GM19239 (cell line): ENCODE measurements at places on chromosomes 6 and 20.

DNA sequence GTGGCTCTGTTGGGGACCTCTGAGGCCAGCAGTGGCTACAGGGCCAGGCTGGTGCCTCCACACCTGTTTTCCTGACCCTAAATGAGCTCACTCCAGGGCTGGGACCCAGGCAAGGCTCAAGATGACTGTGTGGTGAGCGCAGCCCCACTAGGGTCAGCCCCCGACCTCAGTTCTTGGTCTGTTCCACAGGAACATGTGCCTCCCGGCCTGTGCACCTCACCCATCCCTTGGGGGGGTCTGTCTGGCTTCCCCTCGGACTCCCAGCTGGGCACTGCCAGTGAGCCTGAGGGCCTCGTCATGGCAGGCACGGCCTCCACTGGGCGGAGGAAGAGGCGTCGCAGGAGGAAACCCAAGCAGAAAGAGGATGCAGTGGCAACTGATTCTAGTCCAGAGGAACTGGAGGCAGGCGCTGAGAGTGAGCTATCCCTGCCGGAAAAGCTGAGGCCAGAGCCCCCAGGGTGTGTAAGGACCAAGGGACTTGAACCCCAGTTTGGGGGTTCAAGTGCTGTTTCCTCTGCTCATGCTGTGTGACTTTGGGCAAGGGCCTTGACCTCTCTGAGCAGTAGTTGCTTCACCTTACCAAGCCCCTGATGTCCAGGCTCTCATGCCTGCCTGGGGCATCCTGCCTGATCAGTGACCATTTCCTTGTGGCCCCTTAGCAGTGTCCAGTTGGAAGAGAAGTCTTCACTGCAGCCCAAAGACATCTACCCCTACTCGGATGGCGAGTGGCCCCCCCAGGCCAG is 8.0 kb downstream of the LPIN3 start:
- no peak for DNase-seq

- no peak for DNase-seq
Measured at GRCh38 chr20:51318058-51318949, 224.2 kb downstream of the NFATC2 start.

DNA sequence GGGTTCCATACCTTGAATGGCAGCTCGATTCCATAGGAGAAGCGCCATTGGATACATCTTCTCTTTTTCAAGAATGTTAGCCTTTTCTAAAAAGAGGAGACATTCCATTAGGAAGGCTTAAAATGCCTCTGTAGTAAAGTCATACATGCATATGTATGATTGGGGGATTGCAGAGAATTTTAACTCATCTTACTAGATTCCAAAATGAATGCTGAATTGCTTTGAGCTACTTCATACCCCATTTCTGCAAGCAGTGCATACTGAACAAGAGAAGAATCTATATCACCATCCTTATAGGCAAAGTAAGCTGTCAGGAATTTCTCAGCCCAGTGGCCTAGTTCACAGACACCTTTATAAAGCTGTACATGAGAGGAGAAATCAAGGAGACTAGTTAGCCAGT is 80.3 kb downstream of the NDUFAF5 start:
- no peak for DNase-seq

DNA sequence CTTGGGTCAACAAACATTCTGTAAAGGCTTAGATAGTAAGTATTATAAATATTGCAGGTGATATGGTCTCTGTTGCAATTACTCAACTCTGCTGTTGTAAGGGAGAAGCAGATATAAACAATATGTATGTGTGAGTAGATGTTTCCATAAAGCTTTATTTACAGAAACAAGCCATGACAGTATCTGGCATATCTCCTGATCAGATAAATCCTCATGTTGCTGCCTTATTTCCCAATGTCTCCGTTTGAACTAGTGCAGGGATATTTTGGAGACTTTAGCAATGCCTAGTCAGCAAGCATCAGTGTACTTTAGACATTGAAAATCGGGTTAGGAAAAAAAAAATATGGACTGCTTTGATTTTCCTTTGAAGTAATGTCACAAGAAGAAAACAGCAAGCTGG is 96.1 kb downstream of the LAMA2 start:
- no peak for DNase-seq

GRCh38 chr6:4613795-4614194 is 162.4 kb upstream of the CDYL start:
- DNase-seq = no peak

- no peak for DNase-seq
Measured at GRCh38 chr6:74137911-74138310, 441.9 kb downstream of the CD109 start.
